ENCODE measurements at places on chromosomes 13 and 19.

GRCh38 chr19:29704562-29705558, 10.2 kb downstream of the C19orf12 start:
- no peak for DNase-seq

DNA sequence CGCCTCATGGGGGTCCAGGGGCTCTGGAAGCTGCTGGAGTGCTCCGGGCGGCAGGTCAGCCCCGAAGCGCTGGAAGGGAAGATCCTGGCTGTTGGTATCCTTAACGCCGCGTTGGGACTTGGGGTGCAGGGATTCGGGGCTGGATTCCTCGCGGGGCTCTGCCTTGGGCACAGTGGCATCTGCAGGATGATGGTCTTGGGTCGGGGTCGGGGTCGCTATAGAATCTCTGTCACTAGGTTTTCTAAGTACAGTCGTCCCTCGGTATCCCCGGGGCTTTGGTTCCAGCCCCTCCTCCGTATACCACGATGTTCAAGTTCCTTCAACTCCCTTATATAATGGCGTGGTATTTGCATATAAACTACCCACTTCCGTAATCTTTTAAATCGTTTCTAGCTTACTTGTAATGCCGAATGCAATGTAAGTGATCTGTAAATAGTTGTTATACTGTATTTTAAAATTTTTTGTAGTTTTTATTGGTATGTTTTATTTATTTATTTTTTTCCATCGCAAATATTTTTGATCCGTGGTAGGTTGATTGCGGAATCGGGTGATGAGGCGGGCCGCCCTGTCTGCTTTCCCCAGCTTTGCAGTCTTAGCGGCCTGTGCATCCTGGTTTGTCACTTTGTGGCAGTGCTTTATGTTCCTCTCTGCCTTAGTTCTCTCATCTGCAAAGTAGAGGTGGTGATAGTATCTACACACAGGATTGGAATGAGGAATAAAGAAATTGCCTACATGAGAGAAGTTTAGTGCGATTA, 606 bp downstream of the ERCC5 start:
- peak; percentile 41 for DNase-seq

- peak; percentile 79 for DNase-seq
Measured at GRCh38 chr19:49672131-49672919, 4.7 kb upstream of the PRMT1 start.

DNA sequence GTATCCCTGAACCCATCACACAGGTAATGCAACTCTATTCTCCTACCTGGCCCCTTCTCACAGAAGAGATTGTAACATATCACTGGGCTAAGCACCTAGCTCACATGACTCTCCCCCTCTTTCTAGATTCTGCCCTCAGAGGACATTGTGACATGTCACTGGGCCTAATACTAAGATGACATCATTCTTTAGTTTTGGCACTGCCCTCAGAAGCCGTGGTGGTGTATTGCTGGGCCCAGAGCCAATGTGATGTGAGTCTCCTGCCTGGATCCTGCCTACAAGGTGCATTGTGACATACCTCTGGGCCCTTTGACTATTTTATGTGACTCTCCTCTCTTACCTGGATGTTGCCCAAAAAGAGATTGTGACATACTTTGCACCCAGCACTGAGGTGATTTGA, 21.4 kb upstream of the ZNF730 start:
- no peak for DNase-seq

DNA sequence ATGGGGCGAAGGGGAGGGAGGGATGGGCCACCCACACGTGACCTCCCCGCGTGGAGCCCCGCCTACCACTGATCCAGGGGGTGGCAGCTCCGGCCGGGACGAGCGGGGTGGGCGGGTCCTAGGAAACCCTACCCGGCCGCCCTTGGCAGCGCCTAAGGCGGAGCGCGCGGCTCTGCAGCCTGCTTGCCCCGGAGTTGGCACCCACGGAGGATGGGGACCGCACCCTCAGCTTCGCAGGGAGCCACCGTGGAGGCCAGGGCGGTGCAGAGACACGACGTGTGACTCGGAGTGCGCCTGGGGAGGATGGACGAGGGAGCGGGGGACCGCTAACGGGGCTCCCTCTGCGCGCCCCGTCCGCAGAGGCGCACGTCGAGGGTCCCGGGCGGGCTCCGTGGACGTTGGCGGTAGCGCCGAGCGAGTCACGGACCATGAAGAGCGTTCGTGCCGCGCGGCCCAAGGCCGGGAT, at the start of gene RGS9BP:
Gene RGS9BP (plus strand): TSS at position 129 of the 466 bp plus-strand sequence. CDS start 416 bp downstream, outside the sequence.
- DNase-seq: peak; percentile 59
